ENCODE measurements at places on chromosomes 6 and 20. TPM values are rescaled to one million over a fixed set of nuclear protein-coding genes. Genes with fewer than 3 reads are reported as not detected.

The CRIP3 gene
- 33.1 TPM for total RNA-seq

The OTOR gene
- not detected for total RNA-seq

The SEMG1 gene
- not detected for total RNA-seq

The CNR1 gene
- total RNA-seq = 0.50 TPM

The MGME1 gene
- total RNA-seq = 11.8 TPM

The BCAS1 gene
- not detected for total RNA-seq

All from heart left ventricle (tissue), 16 donors.